ENCODE measurements at places on chromosomes 13 and 19. TPM values are rescaled to one million over a fixed set of nuclear protein-coding genes. Genes with fewer than 3 reads are reported as not detected.
A peak's percentile ranks its signal among the peaks of the same experiment; 100 is the strongest.

The ATP12A gene
- total RNA-seq, result not detected

The CYP2F1 gene
- total RNA-seq, result not detected

- peak; percentile 88 for DNase-seq
Observed at GRCh38 chr19:18170714-18171255, 2.8 kb upstream of the IFI30 start.

The CCDC169 gene
- total RNA-seq, result not detected

GRCh38 chr13:19596960-19597361, 35.6 kb upstream of the TPTE2 start:
- DNase-seq, result no peak
